Stimulated activated CD4-positive, alpha-beta T cell treated with anti-CD3 and anti-CD28 coated beads, Interleukin-2, amount 100 ng/mL, for 48 hours (primary cell): ENCODE measurements at places on chromosomes 16 and 17.

GRCh38 chr16:7366041-7366440 lies 33.4 kb downstream of the RBFOX1 start:
- DNase-seq, result no peak

GRCh38 chr17:58391302-58391984 lies 25.9 kb downstream of the RNF43 start:
- no peak for DNase-seq

- DNase-seq, result no peak
Observed at GRCh38 chr17:39738983-39739884, 1.5 kb downstream of the GRB7 start.

DNA sequence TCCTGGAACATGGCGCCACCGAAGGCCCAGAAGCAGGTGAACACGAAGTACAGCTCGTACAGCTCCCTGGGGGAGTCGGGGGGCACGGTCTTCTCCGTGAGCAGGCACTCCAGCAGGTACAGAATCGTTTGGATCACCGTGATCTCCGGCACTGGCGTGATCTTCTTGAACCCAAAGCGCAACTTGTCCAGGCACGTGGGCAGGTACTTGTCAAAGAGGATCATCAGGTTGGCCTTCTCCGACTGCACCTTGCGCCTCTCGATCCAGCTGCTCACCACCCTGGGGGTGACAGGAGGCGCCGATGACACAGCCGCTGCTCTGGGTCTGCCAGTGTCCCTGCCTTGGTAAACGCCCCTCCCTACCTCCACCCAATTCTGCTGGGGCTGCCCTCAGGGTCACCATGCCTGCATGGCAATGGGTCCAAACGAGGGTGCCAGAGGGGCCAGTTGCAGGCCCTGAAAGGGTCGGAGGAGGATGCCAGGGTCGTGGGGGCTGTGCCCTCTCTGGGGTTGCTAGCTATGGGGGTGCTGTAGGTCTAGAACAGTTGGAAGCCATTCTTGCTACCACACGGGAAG lies 90.9 kb downstream of the DNAH17 start:
- DNase-seq, result no peak

DNA sequence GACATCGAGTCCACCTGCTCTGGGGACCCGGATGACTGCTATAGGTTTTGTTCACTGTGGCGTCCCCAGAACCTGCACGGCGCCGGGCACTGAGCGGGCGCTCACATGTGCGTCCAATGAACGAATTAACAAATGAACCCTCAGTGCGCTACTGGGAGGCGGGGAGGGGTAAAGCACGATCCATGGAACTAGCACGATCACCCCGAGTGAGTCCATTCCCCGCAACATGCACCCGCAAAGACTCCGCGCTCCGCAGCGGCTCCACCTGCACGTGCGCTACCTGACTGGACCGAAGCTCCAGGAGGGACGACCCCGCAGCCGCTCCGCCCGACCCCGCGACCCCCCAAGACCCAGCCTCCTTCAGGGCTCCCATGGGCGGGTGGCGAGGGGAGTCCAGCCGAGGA lies 491 bp downstream of the TRAP1 start:
- DNase-seq, result peak; percentile 31

DNA sequence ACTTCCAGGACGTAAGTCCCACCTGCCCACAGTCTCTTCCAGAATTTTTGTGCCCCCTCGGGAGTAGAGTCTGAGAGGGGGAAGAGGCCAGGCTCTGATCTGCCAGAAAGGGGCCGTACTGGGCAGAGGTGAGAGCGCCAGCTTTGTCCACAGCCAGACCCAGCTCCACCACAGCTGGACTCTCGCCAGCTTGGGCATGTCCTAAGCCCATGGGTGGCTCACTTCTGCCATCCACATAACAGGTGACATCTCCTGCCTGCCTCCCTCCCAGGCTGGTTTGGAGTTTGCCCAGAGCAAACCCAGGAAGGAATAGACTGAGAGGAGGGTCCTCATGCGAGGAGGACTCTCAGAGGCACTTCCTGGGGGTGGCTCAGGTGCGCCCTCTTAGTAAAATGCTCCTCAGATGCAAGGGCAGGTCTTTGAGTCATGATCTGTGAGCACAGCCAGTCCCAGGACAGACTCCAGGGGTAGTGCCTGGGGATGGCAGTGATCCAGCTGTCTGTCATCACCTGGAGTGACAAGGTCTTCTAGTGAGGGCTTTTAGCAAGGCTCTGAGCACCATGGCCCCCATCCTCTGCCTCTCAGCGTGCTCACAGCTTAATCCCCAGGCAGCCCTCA lies 89.2 kb downstream of the AMFR start:
- no peak for DNase-seq

DNA sequence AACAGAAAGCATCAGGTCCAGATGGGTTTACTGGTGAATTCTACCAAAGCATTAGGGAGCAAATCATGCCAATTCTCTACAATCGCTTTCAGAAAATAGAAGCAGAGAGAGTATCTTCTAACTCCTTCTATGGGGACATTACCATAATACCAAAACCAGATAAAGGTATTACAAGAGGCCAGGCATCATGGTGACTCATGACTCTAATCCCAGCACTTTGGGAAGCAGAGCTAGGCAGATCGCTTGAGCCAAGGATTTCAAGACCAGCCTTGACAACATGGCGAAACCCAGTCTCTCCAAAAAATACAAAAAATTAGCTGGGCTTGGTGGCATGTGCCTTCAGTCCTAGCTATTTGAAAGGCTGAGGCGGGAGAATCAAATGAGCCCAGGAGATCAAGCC lies 23.0 kb downstream of the HBQ1 start:
- no peak for DNase-seq

DNA sequence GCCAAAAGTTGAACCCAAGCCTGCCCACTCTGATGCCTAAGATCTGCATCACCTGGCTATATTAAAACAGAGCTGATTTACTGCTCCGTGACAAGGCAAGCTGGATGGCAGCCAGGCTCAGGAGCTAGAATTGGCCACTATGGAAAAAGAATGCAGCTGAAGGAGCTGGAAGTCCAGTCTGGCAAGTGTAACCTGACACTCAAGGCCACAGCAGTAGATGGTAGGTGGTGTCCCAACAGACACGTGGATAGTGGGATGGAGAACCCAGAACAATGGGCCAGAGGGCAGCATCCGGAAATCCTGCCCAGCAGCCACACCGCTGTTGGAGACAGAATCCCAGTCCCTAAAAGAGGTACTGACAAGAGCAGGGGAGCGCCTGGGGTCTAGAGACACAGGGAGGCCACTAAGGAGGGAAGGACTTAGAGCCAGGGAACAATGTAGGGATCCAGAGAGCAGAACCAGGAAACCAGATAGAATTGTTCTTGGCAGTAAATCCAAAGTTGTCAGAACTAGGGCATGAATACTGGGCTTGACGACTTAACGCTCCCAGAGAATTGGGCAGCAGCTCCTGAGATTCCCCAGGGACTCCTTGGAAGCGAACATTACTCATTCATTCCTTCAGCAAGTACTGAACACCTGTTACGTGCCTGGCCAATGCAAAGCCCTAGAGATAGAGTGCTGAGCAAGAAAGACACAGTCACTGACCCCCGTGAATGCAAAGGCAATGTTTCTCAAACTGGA lies 85.7 kb downstream of the CDYL2 start:
- DNase-seq, result no peak
